ENCODE measurements at places on chromosomes 2 and 18. TPM values are rescaled to one million over a fixed set of nuclear protein-coding genes. Genes with fewer than 3 reads are reported as not detected.

- DNase-seq, result no peak
Observed at GRCh38 chr2:157170299-157170698, 87.2 kb upstream of the GALNT5 start.

DNA sequence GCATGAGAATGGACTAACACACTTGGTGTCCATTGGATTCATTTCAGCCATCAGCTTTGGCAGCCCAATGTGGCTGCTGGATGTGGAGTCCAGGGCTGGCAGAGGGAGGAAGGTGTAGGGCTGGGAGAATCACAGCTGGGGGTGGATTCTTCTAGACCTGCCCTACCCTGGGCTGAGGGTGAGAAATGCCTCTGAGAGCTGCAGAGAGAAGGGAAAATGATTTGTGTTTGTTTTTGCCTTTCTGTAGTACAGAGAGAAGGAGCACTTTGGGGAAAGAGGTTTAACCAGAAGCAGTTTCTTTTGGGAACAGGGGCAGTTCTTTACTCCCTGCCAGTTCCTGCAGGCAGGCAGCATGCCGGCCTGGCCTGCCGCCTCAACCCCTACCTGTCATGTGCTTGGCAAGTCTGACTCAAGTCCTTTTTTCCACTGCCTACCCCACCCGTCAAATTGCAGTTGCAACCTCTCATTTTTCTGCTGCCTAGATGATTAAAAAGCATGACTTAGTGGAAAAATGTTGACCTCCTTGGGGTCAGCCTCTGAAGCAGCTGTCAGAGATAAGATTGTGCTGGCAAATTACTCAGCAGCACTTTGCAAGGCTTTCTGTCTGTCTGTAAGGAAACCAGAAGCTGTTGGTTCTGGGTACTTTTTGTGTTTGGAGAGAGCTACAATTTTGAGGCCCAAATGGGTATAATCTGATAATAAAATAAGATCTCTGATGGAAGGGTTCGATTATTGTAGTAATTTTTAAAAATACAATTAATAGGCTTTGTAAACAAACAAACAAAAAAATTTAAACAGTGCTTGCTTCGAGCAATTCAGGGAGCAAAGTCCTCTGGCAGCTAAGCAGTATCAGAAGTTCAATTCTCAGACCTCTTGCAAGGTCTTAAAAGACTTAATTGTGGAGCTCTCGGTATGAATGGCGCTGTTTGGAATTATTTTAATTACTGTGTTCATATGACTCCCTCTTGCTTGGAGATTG, 21.7 kb downstream of the LBH start:
- DNase-seq, result no peak

DNA sequence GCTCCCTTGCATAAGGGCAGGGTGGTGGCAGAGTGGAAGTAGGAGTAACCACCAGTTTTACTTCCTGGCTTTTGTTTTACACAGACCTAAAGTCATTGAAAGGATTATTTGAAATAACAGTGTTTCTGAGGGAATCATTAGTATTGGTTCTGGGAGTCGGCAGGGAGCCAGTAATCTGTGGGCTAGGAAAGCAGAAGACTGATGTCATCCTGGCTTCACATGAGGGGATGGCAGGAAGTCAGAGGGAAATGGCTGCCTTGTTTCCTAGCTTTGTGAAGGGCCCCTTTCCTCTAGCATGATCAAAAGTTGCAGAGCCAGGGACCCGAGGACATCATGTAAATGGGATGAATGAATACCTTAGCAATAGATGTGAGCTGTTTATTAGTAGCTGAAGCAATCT, 792.6 kb downstream of the CPS1 start:
- no peak for DNase-seq

DNA sequence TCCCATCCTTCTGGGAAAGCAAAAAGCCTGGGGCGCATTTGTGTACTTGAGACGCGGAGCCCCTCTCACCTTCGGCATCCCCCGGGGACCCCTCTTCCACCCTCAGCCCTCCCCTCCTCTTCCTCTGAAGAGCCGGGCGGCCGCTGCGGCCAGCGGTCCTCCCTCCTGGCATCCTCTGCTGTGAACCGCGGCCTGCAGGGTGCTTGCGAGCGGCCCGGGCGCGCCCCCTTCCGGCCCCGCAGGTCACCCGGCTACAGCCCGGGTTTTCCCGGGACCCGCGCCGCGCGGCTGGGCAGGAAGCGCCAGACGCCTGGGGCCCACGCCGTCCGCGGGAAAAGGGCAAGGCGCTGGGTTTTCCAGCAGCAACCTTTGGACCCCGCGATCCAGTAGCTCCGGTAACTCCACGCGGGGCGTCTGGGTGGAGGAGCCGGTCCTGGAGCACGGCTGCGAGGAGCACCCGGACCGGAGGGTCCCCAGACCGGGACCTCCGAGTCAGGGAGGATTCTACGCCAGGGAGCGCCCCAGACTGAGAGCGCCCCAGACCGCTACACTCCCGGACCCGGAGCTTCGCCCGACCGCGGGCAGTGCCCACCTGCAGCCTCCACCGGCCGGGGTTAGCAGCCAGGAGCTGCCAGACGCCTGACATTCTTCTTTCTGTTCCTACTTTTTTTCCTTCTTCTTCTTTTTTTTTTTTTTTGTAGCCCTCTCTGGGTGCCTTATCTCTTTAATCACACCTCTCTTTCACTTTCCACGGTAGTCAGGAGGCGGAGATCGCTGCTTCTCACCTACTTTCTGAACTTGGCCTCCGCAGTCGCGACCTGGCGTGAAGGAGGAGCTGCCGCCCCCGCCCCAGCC, at the start of gene IL18R1:
Gene IL18R1, plus strand, starts transcription at position 271 of the 855 bp plus-strand sequence. CDS start 6,865 bp downstream, outside the sequence.
- peak; percentile 93 for DNase-seq

- DNase-seq, result no peak
Observed at GRCh38 chr18:63858456-63858855, 29.0 kb upstream of the SERPINB2 start.

DNA sequence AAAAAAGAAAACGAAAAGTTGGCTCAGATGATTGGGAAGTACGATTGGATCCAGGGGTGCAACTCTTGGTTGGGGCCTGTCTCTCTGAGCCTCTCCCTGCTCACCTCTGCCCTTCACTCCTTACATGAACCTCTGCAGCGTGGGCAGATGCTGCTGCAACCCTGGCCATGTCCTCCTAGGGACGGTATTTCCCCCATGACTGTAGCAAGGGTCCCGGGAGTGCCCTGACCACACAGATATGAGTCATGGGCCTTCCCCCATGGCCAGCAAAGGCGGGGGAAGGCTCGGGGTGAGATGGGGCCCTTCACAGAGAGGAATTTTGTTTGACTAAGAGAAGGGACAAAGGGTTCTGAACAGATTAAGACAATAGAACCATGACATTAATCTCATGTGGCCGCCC, 129.0 kb downstream of the NCK2 start:
- DNase-seq, result no peak

Gene DSC1
- total RNA-seq, result not detected

Data from posterior vena cava (tissue), 2 donors.